SIG-M5 (cell line): ENCODE measurements at places on chromosomes 3 and 15.

- no peak for DNase-seq
These were observed 67.7 kb upstream of the CSPG5 start for GRCh38 chr3:47646362-47646761.

- no peak for DNase-seq
These were observed 72.2 kb downstream of the MECOM start for GRCh38 chr3:169591159-169591951.

GRCh38 chr15:70266412-70267121 is 168.8 kb upstream of the TLE3 start:
- DNase-seq: no peak

- no peak for DNase-seq
These were observed 1462.8 kb upstream of the GBE1 start for GRCh38 chr3:83224101-83224868.

DNA sequence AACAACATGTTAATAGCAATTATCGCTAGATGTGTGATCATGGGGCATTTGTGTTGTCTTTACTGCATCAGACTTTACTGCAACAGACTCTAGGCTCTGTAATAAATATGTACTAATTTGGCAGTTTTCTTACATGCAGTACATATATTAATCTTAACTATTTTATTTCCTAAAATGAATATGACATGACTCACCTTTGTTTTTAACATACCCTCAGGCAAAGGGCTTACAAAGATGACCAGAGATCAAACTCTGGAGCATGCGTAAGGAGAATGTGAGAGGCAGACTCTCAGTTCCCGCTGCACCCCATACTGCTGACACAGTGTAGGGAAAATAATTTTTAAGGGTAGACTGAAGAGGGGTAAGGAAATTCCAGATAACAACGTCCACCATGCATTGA is 7.2 kb upstream of the FAM174B start:
- DNase-seq: no peak

DNA sequence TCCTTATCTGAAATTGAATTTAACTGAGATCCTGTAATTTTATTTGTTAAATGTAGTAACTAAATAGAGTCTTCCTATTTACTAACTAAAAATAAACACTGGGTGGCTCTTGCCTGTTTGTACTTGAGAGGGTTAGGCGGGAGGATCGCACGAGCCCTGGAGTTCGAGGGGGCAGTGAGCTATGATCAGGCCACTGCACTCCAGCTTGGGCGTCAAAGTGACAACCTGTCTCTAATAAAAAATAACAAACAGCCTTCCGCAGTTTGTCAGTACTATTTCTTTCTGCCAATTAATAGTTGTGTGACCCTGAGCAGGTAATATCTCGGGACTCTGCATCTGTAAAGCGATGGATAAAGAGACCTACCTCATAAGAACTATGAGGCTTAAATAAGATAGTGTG is 768 bp upstream of the PDE12 start:
- DNase-seq: no peak

- DNase-seq: no peak
These were observed 993 bp upstream of the ISL2 start for GRCh38 chr15:76335307-76336253.

- no peak for DNase-seq
These were observed 40.7 kb upstream of the LMCD1 start for GRCh38 chr3:8460815-8461456.

- no peak for DNase-seq
These were observed 6.7 kb downstream of the CX3CR1 start for GRCh38 chr3:39273119-39273518.

- DNase-seq: no peak
These were observed 41.1 kb upstream of the UBE2E2 start for GRCh38 chr3:23161896-23162570.

GRCh38 chr3:159934216-159934615 is 54.4 kb upstream of the IL12A start:
- no peak for DNase-seq

DNA sequence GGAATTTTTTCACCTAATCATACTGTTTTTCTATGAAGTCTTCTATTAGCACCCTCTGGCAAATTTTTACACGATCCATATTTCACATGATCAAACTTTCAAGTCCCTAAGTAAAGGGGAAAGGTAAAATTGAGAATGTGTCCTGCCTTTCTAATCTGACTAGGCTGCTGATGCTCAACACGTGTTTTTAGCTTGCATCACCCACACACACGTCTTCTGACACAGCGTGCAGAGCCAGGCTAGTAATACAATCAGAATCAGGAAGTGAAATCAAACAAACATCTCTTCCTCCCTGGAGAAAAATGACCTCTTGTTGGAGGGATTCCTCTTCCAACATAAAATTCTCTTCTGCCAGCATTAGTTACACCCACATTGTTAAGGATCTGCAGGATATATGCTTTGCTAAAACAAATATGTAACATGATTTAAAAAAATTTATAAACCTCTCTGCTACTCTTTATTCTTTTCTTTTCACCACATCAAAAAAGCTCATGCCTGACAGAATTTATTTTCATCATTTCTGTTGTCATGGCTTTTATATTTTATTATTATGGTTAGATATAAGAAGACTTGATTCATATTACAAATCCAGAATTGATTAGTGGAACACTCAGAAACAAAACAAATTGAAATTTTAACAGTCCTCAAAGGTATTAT is 122.4 kb downstream of the RAP2B start:
- peak; percentile 78 for DNase-seq

DNA sequence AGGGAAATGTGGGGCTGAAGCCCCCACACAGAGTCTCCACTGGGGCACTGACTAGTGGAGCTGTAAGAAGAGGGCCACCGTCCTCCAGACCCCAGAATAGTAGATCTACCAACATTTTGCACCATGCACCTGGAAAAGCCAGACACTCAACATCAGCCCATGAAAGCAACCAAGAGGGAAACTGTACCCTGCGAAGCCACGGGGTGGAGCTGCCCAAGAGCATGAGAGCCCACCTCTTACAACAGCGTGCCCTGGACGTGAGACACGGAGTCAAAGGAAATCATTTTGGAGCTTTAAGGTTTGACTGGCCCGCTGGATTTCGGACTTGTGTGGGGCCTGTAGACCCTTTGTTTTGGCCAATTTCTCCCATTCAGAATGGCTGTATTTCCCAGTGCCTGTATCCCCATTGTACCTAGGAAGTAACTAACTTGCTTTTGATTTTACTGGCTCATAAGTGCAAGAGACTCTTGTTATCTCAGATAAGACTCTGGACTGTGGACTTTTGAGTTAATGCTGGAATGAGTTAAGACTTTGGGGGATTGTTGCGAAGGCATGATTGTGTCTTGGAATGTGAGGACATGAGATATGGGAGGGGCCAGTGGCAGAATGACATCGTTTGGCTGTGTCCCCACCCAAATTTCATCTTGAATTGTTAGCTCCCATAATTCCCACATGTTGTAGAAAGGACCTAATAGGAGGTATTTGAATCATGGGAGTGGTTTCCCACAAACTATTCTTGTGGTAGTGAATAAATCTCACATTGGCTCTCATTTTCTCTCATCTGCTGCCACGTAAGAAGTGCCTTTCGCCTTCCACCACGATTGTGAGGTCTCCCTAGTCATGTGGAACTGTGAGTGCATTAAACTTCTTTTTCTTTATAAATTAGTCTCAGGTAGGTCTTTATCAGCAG is 105.8 kb downstream of the CBLB start:
- no peak for DNase-seq

DNA sequence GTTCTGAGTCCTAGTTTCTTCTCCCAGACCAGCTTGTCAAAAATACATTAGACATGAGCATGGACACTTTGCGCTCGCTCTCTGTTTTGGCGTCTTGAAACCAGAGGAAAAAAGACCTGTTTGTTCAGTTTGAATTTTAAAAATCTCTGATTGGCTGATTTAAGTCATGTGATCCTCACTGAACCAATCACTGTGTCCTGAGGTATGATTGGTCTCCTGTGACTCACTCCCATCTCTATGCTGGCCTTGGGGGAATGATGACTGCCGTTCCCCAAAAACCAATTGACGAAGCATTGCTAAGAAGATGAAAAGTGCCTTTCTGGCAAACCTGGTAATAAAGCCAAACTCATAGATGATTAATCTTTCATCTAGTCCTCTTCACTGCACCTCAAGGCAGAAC is 256.5 kb downstream of the IL5RA start:
- DNase-seq: no peak

DNA sequence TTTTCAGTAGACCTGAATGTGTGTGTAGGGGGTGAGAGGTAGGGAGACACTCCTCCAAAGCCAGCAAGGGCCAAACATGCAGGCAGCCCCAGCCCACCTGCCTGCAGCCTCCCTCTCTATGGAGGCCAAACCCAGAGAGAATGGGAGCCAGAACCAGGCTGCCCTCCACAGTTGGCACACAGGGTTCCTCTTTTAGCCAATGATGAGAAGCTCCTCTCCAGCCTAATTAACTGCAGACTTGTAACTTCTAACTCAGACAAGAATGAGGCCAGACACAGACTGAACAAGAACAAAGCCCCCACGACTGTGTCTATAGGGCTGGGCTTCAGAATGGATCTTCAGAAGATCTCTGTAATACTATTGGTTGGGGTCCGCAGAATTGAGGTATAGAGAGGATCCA is 12.3 kb upstream of the TLE3 start:
- DNase-seq: no peak

DNA sequence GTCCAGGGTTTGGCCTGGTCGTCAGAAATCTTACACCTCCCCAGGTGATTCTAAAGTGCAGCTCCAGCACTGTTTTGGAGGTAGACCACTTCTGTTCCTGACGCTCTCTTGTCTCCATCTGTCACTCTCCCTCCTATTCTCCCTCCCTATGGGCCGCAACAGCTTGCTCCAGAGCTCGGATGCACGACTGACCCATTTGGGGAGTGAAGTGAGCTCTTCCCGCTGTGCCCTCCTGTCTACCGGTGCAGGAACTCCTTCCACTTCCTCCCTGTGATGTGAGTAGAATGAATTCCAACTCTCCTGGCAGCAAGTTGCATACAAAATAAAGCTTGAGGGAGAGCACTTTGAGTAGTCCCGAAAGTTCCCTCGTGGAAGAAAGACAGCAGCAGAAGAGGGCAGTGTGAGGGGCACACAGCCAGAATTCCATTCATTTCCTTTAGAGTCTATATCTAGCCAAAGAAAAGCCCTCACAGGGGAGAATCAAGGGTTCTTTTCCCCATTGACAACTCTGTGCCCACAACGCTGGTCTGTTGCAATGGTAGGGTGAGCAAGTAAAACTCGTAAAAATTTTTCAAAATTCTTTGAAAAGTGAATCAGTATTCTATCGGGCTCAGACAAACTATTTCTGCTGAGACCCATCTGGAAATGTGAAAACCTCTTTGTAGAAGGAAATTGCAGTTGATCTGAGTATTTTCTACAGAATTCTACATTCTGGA is 39.9 kb upstream of the BDH1 start:
- no peak for DNase-seq
